Fibroblast of the conjunctiva (primary cell): ENCODE measurements at places on chromosomes 5 and 9.

DNA sequence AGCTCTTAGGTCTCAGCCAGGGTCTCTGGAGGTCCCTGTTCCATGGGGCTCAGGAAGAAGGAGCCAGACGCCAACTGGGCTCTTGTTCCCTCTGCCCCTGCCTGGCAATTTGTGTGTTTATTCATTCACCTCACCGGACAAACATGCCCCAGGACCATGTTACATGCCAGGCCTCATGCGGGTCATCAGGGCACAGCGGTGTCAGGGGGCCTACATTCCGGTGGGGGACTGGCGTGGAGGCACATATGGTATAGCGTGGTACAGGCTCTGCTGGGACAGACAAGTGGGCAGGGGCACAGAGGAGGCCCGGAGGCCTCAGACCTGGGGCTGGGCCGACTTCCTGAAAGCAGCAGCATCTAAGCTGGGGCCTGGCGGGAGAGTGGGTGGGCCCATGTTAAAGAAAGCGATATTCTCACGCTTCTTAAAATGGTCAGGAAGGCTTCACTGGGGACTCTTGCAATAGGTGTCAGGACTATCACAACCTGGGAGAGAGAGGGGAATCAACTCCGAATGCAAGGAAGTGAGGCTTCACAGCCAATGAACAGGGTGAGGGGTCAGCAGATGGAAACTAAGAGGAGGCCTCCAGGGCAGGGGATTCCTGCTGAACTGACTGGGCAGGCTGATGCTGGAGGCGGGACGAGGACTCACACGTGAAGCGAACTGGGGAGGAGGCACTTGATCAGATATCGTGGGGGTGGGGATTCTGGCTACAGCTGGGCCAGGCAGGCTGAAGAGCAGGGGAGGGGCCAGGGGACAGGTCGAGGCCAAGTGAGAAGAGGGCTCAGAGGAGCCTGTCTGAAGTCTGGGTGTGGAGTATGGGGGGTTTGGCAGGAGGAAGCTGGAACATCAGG lies 41.9 kb downstream of the NCS1 start:
- no peak for DNase-seq

GRCh38 chr9:20562051-20562450 lies 60.2 kb downstream of the MLLT3 start:
- DNase-seq, result no peak

GRCh38 chr5:113017881-113018635 lies 41.5 kb downstream of the DCP2 start:
- DNase-seq, result no peak

DNA sequence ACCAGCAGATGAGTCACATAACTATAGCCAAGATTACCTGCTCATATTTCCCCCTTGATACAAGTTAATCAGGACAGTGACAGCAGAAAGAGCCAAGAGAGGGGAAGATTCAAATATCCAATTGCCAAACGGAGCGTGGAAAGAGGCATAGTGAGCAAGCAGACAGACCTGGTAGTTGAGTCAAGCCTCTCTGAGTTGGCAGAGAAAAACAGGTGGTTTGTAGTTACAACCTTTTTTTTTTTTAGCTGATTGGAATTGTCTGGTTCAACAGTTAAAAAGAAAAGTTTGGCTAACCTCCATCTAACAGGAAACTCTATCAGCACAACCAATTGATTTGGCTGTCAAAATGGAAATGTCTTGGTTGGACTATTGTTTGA lies 272.1 kb downstream of the TLE1 start:
- DNase-seq, result no peak

- no peak for DNase-seq
Observed at GRCh38 chr5:10635867-10636350, 72.0 kb downstream of the ANKRD33B start.

GRCh38 chr9:117543089-117543488 lies 128.2 kb upstream of the ASTN2 start:
- DNase-seq, result no peak

GRCh38 chr5:37005946-37006540 lies 129.5 kb downstream of the NIPBL start:
- peak; percentile 13 for DNase-seq

DNA sequence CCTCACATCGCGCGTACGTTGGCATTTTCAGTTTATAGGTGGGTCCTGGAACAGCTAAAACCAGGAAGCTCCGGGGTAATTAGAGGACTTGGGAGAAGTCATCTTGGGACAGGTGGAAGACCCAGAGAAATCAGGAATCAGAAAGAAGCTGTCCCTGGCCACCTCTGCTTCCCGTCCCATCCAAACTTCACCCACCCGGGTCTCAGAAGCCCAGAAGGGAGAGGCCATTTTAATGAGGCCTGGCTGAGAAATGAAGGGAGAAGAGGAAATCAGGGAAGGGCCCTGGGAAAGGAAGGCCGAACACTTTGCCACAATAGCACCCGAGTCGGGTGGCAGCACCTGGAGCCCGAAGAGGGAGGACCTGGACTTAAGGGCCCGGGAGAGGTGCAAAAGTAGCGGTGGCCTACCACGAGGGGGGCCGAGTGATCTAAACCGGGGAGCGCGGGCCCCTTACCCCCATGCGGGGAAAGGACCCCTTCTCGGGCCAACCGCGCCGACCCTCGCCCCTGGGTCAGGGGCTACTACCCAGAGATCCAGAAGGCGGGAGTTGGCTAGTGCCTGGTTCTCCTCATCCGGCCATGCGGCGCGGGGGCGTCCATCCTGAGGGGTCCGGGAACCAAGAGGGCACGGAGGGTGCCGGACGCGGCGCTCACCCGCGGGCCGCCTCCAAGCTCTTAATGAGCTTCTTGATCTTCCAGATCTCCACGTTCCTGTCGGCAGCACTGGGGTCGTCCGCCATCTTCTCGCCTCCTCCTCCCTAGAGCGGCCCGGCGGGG lies 668 bp downstream of the ETF1 start:
- DNase-seq, result no peak

DNA sequence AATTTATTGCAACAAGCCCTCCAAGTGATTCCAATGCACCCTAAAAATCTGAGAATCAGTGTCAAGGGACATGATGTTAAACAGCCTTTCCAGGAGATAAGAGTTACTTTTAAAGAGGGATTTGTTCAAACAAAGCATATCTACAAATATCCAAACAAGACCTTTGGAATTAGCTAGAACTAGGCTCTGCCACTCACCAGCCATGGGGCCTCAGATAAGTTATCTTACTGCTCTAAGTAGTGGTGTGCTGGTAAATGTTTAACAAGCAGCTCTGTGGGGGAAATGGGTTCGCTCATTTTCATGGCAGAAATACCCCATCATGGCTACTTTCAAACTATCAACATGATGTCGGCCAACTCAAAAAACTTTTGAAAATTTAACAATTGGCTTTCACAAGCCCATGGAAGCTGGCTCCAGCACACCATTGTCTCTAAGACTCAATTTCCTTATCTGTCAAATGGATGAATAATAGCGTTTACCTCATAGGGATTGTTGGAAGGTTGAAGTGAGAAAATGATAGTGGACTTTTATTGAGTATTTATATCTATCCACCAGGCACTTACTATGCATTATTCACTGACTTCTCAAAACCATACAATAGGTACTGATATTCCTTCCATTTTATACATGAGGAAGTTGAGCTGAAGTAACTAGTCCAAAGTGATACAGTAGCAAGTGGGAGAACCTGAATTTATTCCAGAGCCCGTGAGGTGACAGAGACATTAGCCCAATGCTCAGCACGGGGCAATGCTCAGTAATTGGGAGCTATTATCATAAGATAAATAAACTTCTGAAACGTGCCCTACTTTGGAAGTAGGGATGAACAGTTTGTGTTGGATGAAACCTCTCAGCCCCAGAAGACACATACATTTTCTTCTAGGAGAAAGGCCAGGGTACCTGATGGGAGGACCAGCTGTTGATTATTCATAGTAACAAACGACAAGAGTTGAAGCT lies 43.2 kb downstream of the SH3RF2 start:
- no peak for DNase-seq

GRCh38 chr9:83185488-83186154 lies 122.7 kb upstream of the RASEF start:
- DNase-seq, result no peak

DNA sequence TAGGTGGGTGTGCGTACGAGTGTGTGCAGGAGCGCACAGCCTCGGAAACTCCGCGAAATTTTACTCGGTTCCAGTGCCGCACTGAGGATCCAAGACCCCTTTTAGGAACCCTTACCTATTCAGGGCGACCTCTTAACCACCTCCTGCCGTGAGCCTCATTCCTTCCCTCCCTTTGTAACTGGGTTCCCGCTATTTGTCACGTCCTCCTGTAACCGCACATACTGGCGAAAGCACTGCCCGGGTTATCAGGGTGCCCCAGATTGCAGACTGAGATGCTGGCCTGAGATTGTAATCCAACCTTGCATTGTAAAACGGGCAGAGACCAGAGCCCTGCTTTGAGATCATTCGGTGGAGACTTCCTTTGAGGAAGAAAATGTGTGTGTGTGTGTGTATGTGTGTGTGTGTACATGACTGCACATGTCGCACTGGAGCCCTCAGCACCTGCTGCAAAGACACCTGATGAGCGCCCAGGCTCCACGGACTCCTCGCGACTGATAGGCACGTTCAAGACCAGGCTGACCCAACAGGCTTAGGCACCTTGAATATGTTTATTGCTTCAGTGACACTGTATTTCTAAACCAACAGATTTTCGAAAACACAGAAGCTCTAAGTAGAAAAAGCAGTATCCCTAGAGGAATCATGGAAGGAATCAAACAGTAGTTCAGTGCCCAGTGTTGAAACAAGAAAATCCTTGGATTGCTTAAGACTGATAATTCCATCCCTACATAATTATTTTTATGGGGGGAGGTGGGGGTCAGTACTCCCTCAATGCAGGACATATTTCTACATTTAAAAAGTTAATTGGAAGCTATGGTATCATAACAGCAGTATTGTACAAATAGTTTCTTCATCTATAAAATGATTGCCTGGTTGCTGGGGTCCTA lies 86.5 kb upstream of the TNFAIP8 start:
- DNase-seq, result no peak

DNA sequence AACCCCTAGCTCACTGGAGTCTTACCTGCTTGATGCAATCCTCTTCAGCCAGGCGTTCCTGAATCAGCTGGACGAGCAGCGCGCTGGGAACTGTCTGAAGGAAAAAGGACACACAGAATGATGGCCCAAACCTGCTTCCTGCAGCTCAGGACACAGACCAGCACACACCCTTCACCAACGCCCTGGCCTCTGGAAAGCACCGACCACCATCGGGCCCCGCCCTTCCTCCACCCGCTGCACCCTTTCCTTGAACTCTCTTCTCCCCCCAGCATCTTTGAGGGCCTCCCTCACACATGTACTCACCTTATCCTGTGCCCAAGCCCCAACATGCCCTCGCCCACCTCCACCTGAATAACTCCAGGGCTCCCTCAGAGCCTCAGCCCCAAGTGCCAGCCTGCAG lies 23.3 kb downstream of the AK8 start:
- DNase-seq, result no peak

- DNase-seq, result no peak
Observed at GRCh38 chr5:102211165-102211564, 84.9 kb downstream of the SLCO4C1 start.

GRCh38 chr5:34624691-34625090 lies 31.4 kb upstream of the RAI14 start:
- DNase-seq, result no peak

DNA sequence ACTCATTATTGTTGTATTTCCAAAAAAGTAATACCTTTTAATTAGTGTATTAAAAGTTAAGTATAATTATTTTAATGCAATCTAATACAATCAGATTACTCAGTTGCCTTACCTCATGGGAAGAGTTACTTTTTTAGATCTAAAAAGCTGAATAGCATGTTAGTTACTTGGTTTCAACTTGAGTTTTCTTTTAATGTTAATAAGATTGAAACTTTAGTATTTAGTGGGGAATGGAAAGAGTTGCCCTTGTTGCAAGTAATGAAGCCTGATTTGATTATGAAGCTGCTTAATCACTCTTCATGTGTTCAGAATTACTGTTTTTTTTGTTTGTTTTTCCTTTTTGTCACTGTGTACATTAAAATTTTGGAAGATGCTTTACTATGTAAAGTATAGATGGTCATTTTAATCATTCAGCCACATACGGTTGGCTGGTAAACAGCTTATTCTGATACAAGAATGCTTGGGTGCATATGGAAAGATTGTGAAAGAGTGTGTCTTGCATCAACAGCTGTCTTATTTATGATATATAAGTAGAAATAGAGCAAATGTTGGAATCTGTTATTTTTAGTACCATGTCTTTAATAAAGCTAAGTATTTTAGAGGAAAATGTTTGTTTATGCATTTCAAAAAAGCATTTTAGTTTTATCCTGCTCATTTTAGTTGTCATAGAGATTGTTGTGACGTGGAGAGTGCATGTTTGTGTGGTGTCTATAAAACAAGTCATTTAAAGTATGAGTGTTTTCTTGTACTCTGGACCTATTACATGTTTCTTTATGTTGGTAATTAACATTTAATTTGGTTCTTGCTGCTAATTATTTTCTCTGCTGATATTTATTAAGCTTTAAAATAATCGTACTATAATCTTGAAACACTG lies 36.4 kb downstream of the SREK1 start:
- DNase-seq, result no peak

DNA sequence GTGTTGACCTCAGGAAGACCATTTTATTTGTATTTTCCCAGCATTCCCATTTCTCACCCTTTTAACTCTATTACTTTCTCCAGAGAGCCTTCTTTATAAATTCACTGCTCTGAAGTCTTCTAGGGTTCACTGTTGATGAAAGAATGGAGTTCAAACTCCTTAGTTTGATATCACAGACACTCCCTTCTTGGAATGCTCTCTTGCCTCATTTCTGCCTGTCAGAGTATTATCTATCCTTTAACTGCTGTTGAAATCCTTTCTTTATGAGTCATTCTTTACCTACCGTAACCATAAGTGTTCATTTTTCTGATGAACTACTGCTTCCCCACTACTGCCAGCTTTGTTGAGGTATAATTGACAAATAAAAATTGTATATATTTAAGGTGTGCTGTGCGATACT lies 4.3 kb downstream of the RIC1 start:
- no peak for DNase-seq

- DNase-seq, result no peak
Observed at GRCh38 chr5:68426586-68426985, 211.0 kb downstream of the PIK3R1 start.

GRCh38 chr5:91888810-91889209 lies 505.7 kb upstream of the ARRDC3 start:
- no peak for DNase-seq
